ENCODE measurements at places on chromosomes 2 and 18.

GRCh38 chr2:121532347-121532766, 1.7 kb downstream of the RNU4ATAC start:
- DNase-seq: no peak

DNA sequence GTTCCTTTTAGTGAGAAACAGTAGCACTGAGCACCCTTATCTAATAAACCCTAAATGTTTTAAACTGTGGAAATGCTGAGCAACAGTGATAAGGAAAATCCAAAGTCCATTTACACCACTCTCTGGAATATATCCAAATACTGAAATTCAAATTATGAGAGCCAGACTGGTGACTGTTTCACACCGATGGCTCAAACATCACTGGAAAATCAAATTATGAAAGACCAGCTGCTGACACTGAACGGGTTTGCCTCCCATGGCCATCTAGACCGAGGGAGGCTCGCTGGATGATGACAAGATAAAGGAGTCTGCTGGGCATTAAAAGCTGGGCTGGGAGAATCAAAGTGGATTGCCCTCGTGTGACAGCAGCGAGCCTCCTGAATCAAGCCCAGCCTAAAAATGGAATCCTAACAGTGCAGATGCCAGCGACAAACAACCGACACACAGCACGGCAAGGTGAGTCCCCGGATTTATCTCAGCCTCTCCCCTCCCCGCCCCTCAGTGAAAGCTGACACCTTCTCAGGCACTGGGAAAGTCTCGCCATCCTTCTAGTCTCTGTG, 30.3 kb downstream of the SERPINE2 start:
- DNase-seq: no peak

DNA sequence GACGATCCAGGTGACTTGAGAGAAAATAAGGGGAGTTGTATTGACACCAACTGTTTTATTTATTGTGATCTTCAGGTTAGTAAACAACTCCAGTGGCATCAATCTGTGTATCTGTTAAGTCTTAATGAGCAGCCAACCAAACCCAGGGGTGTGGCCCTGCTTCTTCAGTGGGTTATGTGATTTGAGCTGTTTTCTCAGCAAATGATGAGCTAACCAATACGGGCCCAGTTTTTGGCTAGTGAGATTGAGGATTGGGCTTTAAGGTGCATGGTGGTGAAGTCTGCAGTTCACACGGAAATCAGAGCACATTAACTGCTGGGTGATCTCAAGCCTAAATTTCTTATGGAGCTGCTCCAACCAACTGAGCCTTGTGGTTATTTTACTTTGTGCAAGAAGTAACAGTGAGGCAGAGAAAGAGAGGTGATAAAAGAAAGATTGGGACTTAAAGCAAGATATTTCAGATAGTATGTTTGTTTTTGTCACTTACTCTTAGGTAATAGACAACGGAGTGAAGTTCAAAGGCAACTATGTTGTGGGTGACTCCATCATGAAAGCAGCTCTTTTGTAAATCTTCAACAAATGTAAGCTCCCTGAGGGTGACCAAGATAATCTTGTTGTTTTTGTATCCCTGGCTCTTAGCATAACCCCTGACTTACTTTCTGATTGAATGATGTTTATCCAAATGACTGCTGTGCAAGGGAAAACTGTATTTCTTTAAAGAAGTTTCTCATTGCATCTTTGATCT, 2.4 kb downstream of the MTCL1 start:
- DNase-seq: no peak

GRCh38 chr2:209985874-209986273, 16.6 kb upstream of the RPE start:
- no peak for DNase-seq

DNA sequence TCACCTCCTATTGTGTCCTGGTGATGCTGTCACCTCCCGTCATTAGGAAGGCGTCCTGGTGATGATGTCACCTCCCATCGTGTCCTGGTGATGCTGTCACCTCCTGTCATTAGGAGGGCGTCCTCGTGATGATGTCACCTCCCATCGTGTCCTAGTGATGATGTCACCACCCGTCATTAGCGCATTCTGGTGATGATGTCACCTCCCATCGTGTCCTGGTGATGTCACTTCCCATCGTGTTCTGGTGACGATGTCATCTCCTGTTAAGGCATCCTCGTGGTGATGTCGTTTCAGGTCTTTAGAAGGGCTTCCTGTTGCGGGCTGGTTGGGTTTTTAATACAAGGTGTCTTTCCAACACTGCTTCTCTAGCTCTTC, 40.7 kb downstream of the CTDP1 start:
- no peak for DNase-seq

GRCh38 chr2:206423147-206423546, 20.2 kb upstream of the ADAM23 start:
- DNase-seq: no peak

- DNase-seq: no peak
Observed at GRCh38 chr2:119753930-119754321, 5.8 kb upstream of the PTPN4 start.

DNA sequence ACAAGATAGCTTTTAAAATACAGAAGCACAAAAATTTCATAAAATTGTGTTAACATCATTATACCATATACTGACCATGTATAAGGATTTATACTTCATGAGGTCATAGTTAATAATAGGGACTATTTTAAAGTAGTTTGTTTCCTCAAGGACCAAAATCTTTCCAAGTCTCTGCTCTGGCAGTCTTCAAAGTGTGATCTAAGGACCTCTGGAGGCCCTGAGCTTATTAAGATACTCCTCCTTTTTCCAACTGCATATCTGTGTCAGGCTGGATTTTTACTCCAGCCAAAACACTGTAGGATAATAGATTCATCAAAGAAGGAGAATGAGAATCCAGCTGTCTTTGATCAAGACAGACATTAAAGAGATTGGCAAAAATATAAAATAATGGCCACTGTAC, 1.7 kb upstream of the SCYGR2 start:
- no peak for DNase-seq

GRCh38 chr2:182057002-182057401, 71.3 kb downstream of the PPP1R1C start:
- DNase-seq: no peak

DNA sequence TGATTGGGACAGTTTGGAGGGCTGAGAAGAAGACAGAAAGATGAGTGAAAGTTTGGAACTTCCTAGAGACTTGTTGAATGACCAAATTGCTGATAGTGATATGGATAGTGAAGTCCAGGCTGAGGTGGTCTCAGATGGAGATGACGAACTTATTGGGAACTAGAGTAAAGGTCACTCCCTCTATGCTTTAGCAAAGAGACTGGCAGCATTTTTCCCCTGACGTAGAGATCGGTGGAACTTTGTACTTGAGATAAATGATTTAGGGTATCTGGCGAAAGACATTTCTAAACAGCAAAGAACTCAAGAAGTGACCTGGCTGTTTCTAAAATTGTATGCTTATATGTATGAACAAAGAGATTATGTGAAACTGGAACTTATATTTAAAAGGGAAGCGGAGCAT, 221.2 kb upstream of the KCNJ3 start:
- DNase-seq: no peak

GRCh38 chr2:145000376-145000775, 480.5 kb upstream of the ZEB2 start:
- DNase-seq: no peak

GRCh38 chr2:64504774-64505720, 19.1 kb upstream of the AFTPH start:
- no peak for DNase-seq

DNA sequence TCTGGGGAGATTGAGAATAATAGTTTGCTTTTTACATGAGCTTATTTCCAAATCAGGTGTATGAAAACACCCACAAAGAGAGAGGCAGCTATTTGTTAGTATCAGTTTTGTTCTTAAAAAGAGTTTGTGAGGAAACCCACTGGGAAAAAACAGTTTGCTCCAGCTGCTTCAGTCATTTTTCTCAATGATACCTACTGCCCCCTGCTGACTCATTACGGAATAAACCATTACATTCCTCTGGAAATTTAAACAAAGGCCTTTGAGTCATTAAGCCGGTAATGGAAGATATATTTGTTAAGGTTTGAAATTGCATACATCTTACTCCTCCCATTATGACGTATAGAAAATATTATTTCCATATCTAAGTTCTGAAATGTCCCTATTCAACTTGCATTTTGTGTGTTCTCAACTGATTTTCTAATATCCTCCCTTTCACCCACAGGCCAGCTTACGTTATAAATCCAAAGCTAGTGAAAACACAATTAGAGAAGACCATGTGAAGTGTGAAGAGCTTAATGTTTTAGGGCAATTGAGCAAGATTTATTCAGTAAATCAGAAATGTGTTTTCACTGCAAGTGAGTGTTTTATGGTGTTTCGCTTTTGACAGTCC, 761.6 kb downstream of the DSC3 start:
- DNase-seq: no peak

DNA sequence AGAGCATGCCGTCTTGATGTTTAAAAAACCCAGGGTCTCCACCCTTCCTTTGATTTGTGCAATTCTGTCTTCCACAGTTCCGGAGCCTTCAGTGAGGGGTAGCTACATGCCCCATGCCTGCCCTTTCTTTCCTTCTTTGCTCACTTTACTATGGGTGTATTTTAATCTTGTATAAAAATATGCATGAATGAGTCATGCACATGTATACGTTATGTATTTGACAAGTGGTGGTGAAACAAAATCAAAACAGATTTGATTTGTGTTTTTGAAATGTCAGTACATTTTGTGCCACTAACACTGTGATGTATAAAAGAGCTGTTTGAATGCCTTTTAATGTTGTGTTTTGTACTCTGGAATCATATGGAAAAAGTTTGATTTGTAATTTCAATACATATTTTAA, 126.5 kb downstream of the RNF144A start:
- DNase-seq: no peak

DNA sequence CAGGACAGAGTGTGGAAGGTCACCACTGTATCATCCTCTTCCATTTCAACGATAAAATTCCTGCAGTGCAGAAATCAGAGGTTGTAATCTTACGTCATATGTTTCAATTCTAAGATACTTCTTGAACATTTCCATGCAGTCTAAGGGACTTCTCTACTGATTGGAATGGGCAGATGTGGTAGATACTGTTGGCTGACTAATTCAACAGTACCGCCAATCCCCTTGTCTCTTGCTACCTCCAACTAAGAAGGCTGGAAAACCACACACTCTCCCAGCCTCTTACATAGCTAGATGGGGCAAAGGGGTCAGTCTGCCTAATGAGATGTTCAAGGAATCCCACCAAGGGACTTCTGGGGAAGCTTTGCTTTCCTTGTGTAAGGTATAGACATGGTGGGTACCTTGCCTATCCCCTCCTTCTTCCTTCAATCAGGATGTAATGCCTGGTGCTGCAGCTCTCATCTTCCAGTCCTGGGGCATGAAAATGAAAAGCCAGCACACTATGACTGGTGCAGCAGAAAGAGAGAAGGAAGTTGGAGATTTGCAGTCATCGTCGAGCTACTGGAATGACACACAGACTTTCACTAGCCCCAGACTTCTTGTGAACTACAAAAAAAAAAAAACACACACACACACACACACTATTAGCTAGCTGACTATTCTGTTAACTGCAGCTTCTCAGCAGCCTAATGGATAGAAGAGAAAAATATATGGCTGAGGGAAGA, 84.1 kb downstream of the ALPK2 start:
- peak; percentile 60 for DNase-seq

- DNase-seq: no peak
Observed at GRCh38 chr18:9905401-9905922, 8.4 kb upstream of the VAPA start.

DNA sequence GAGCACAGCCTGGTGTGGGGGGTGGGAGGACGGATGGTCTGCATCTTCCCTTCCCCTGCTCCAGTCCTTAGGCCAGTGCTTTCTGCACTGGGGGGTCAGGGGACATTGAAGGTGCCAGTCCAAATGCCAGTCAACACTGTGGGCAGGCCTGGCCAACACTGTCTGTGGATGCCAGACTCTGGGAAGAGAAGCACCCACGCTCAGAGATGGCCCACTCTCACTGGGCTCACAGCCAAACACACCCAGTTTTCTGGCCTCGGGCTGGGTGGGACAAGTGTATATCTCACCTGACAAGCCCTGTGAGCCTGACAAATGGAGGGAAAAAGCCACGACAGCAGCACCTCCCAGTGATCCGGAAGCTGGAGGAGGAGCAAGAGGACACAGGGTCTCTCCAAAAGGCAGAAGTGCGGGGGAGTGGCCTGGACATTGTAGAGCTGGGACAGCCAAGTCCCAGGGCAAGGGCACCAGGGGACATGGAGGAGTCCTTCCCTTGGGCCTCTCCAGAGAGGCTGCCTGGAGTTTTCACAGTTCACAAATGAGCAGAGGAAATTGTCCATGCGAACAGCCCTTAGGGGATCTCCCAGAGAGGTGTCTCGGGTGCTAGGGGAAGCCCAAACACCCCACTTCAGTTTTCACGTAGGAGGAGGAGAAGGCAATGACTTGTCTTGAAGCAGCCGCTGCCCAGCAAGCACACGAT, 79.3 kb downstream of the SDC1 start:
- no peak for DNase-seq

GRCh38 chr18:58196881-58197872, 153.2 kb downstream of the NEDD4L start:
- no peak for DNase-seq

- DNase-seq: no peak
Observed at GRCh38 chr2:54054271-54054670, 61.1 kb upstream of the ACYP2 start.
